Upper lobe of left lung (tissue), 6 donors: ENCODE measurements at places on chromosomes 2 and 18. TPM values are rescaled to one million over a fixed set of nuclear protein-coding genes. Genes with fewer than 3 reads are reported as not detected.

GRCh38 chr18:76263046-76264005 is 231.7 kb downstream of the ZNF516 start:
- no peaks in the 10 kb centered on the region for H3K27me3 ChIP-seq
- no peak overlapping the region for H3K27ac ChIP-seq
- no peak for DNase-seq
- H3K4me1 ChIP-seq = peaks cover 15% of the 10 kb centered on the region
- H3K4me3 ChIP-seq = no peak overlapping the region

DNA sequence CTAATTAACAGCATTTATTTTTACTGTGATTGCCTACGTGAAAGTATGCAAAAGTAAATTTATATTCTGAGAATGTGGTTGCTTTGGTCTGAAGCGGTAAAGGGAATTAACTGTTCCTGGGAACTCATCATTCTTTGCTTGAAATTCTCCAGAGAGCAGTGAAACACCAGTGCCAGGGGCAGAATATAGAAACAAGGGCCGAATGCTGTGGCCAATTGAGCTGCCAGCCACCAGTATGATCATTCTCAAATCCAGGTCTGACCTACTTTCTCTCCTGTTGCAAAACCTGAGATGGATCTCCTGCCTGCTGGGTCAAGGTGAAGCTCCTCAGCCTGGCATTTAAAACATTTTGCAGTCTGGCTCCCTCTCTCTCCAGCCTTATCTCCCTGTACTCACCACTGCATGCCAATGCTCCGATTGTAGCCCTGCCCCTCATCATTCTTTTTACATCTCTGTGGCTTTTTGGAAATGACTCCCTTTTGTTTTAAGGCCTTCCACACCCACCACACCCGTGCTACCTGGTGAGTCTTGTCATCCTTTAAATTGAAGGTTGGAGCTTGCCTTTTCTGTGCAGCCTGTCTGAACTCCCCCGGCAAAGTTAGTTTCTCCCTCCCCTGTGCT is 94.5 kb upstream of the TMEM178A start:
- no peaks in the 10 kb centered on the region for H3K36me3 ChIP-seq
- no peak overlapping the region for H3K27ac ChIP-seq
- no peak overlapping the region for H3K4me3 ChIP-seq
- peaks cover 2% of the 10 kb centered on the region for H3K4me1 ChIP-seq
- DNase-seq = no peak
- H3K27me3 ChIP-seq = no peaks in the 10 kb centered on the region

DNA sequence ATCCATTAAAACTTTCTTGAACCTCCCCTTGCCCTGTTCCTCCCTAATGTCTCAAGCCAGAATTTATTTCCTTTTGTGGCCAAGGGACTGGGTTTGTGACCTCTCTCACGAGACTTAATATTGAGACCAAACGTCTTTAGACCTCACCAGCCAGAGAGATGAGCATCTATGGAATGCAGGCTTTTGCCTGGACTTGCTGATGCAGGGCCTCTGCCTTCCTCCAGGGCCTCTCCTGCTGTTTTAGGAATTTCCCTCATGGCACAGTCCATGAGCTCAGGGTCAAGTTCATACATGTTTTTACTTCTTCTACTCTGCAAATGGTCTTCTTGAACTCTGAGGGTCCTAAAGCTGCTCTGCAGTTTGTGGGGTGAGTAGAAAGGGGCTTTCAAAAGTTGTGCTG is 22.3 kb downstream of the IL1B start:
- H3K27me3 ChIP-seq = no peaks in the 10 kb centered on the region
- no peaks in the 10 kb centered on the region for H3K36me3 ChIP-seq
- H3K27ac ChIP-seq = no peak overlapping the region
- no peak for DNase-seq

- H3K4me1 ChIP-seq = no peaks in the 10 kb centered on the region
- H3K36me3 ChIP-seq = no peaks in the 10 kb centered on the region
- H3K27me3 ChIP-seq = no peaks in the 10 kb centered on the region
Measured at GRCh38 chr2:58851598-58851997, 610.5 kb upstream of the FANCL start.

DNA sequence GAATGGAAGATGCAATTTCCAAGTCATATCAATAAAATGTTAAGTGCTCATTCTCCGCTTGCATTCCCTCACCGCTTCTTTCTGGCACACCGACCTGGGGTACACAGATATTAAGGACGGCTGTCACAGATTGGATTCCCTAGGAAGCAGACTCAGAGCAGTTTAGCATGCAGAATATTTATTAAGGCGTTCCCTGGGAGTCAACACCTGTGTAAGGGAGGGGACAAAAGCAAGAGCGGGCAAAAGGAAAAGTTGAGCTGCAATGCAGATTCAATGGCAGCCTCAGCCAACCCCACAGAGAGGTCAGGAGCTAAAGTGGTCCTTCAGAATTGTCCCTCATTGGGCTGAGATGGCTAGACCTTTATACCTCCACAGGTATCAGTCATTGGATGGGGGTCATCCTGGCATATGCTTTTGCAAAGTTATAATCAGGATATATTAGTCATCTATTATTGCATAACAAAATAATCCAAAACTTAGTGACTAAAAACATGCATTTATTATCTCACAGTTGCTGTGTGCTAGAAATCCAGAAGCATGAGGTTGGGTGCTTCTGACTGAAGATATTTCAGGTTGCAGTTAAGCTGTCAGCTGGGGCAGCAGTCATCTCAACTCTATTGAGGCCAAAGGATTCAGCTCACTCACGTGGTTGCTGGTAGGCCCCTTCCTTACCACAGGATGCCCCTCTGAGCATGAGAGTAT is 27.0 kb upstream of the INO80D start:
- no peak overlapping the region for H3K4me3 ChIP-seq
- no peaks in the 10 kb centered on the region for H3K27me3 ChIP-seq
- no peak overlapping the region for H3K27ac ChIP-seq
- no peak for DNase-seq
- no peaks in the 10 kb centered on the region for H3K4me1 ChIP-seq

- no peak for DNase-seq
- no peaks in the 10 kb centered on the region for H3K4me1 ChIP-seq
- no peak overlapping the region for H3K4me3 ChIP-seq
- no peaks in the 10 kb centered on the region for H3K27me3 ChIP-seq
Measured at GRCh38 chr2:61100801-61101200, 35.1 kb downstream of the SANBR start.

- H3K27ac ChIP-seq = no peak overlapping the region
- no peaks in the 10 kb centered on the region for H3K27me3 ChIP-seq
- DNase-seq = no peak
Measured at GRCh38 chr2:52831216-52831615, 936.4 kb upstream of the CHAC2 start.

DNA sequence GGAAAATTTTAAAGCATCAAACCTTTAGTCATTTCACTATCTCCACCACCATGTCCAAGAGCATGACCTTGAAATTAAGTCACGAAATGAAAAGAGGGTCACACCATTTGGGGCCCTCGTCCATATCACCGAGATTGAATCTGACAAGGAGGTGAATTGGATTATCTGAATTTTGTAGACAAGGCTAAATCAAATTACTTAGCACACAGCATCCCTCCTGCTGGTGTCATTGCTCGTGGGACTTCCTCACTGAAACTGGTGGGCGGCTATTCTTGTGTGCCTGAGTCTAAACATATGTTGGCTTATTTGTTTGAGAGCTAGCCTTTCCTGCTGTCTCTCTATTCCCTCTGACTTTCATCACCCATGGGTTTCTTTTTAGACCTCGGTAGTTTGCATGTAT is 64.6 kb upstream of the CNGA3 start:
- no peak for DNase-seq
- no peak overlapping the region for H3K4me3 ChIP-seq
- no peak overlapping the region for H3K27ac ChIP-seq
- no peaks in the 10 kb centered on the region for H3K36me3 ChIP-seq
- no peaks in the 10 kb centered on the region for H3K27me3 ChIP-seq

DNA sequence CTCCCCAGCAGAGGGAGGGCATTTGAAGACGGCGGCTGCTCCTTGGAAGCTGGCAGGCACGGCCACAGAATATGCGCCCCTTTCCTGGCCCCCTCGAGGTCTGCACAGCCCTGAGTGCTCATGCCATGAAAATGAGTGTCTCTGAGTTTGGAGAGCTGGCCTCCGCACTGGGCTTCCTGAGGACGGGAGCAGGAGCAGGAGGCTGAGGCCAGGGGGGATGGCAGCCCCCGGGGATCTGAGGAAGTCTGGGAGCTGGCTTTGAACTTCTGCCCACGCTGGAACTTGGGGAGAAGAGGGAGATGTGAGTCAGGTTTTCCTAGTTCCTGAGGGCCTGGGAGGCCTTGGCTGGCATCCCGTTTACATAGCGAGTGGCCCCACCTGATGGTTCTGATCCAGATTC is 47.0 kb downstream of the RRM2 start:
- no peak overlapping the region for H3K4me3 ChIP-seq
- H3K4me1 ChIP-seq = no peaks in the 10 kb centered on the region
- H3K27me3 ChIP-seq = no peaks in the 10 kb centered on the region
- DNase-seq = no peak
- no peak overlapping the region for H3K27ac ChIP-seq
- H3K36me3 ChIP-seq = no peaks in the 10 kb centered on the region

DNA sequence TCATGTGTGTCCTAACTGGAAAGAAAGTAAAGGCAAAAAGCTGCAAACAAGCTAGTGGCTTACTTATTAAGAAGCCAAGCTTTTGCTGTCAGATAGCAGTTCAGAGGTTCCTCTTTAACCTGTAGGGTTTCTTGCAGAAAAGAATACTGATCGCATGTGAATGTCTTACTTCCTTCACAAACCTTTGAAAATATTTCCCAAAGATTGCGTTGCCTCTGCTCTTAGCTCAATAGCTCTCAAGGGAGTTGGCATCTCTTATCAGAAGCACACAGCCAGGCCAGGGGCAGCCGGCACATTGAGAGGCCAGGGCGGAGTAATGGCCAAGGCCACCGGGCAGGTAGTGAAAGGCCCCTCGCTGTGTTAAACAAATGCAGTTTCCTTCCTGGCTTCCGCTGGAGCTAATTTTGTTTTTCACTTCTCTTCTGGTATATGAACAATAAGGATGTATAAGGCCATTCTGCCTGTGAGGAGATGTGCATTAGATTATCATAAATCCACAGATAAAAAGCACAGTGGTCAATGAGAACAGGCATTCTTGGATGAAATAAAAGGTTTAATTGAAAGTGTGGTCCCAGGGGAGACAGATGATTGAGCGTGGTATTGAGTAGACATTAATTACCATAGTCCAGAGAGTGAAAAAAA is 542.4 kb upstream of the NRP2 start:
- H3K36me3 ChIP-seq = no peaks in the 10 kb centered on the region
- H3K27me3 ChIP-seq = no peaks in the 10 kb centered on the region
- no peaks in the 10 kb centered on the region for H3K4me1 ChIP-seq
- no peak overlapping the region for H3K27ac ChIP-seq
- peak; percentile 67 for DNase-seq
- H3K4me3 ChIP-seq = no peak overlapping the region

- peaks cover 11% of the 10 kb centered on the region for H3K4me1 ChIP-seq
- H3K27me3 ChIP-seq = no peaks in the 10 kb centered on the region
- H3K4me3 ChIP-seq = peak overlapping the region; percentile 74
- DNase-seq = peak; percentile 87
- peak overlapping the region; percentile 77 for H3K27ac ChIP-seq
- no peaks in the 10 kb centered on the region for H3K36me3 ChIP-seq
Measured at GRCh38 chr18:26655525-26656430, 107.4 kb upstream of the KCTD1 start.

GRCh38 chr18:23868136-23868785 is 146.3 kb upstream of the TTC39C start:
- no peaks in the 10 kb centered on the region for H3K27me3 ChIP-seq
- no peaks in the 10 kb centered on the region for H3K4me1 ChIP-seq
- H3K27ac ChIP-seq = no peak overlapping the region
- no peak overlapping the region for H3K4me3 ChIP-seq
- no peaks in the 10 kb centered on the region for H3K36me3 ChIP-seq

GRCh38 chr18:8368512-8369217 is 240.6 kb upstream of the RAB12 start:
- H3K27me3 ChIP-seq = no peaks in the 10 kb centered on the region
- H3K36me3 ChIP-seq = no peaks in the 10 kb centered on the region
- peaks cover 9% of the 10 kb centered on the region for H3K4me1 ChIP-seq
- H3K4me3 ChIP-seq = no peak overlapping the region

GRCh38 chr2:118103951-118104940 is 16.0 kb downstream of the INSIG2 start:
- no peaks in the 10 kb centered on the region for H3K27me3 ChIP-seq
- no peak overlapping the region for H3K4me3 ChIP-seq
- peaks cover 10% of the 10 kb centered on the region for H3K36me3 ChIP-seq

- no peak for DNase-seq
- no peaks in the 10 kb centered on the region for H3K36me3 ChIP-seq
- H3K27me3 ChIP-seq = no peaks in the 10 kb centered on the region
- H3K4me3 ChIP-seq = no peak overlapping the region
- no peak overlapping the region for H3K27ac ChIP-seq
Measured at GRCh38 chr2:29733213-29733612, 188.2 kb downstream of the ALK start.

DNA sequence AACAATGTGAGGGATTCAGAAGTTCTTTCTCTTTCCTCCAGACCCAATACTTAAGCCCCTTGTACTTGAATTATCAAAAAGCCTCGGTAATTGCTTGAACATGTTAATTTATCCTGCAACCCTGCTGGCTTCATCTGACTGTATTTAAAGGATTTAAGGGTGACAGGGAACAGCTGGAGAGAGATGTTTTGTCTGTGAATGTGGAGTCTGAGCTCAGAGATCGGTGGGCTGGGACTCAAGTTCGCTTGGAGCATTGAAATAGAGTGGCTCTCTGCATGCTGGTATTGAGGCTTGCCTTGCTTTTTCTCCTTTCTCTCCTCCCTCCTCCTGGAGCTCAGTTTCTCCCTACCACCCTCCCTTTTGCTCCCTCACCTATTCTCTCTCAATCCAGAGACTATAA is 73.6 kb downstream of the BOD1L2 start:
- no peak overlapping the region for H3K27ac ChIP-seq
- DNase-seq = no peak
- H3K4me1 ChIP-seq = no peaks in the 10 kb centered on the region
- H3K36me3 ChIP-seq = no peaks in the 10 kb centered on the region
- H3K4me3 ChIP-seq = no peak overlapping the region
- H3K27me3 ChIP-seq = no peaks in the 10 kb centered on the region

- no peaks in the 10 kb centered on the region for H3K36me3 ChIP-seq
- no peak overlapping the region for H3K4me3 ChIP-seq
- H3K4me1 ChIP-seq = peaks cover 18% of the 10 kb centered on the region
- H3K27me3 ChIP-seq = no peaks in the 10 kb centered on the region
Measured at GRCh38 chr2:190634381-190634780, 14.5 kb upstream of the NAB1 start.

DNA sequence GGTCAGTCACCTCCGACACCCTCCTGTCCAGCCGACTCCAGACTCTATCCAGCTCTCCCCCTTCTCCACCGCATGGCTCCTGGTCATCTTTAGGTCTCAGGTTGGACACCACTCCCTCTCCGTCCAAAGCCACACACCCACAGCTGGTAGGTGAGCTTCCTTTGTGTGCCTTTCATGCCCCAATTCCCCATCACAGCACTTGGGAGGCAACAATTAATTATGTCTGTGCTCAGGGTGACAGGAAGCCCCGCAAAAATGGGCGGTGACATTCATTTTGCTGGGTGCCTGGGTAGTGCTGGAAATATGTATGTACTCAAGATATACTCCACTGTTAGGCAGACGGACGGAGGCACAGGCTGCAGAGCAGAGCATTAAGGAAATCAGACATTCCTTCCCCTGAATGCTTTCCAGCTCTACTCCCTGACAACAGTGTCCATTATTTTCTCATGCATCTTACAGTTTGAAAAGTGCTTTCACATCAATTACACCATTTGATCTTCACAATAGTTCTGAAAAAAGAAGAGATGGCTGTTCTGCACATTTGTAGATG is 13.1 kb downstream of the EPB41L3 start:
- H3K27ac ChIP-seq = no peak overlapping the region
- no peaks in the 10 kb centered on the region for H3K27me3 ChIP-seq
- DNase-seq = no peak
- no peaks in the 10 kb centered on the region for H3K4me1 ChIP-seq

CCDC74B gene
- 20.5 TPM for total RNA-seq

MRPL44 gene
- 23.9 TPM for total RNA-seq

HTR2B gene
- total RNA-seq = 1.0 TPM

CREG2 gene
- not detected for total RNA-seq

FRZB gene
- total RNA-seq = not detected

DDX1 gene
- 54.3 TPM for total RNA-seq

PIKFYVE gene
- total RNA-seq = 36.8 TPM
